Left forelimb (tissue), 1 donor: ENCODE measurements at places on chromosomes 12 and 14.

DNA sequence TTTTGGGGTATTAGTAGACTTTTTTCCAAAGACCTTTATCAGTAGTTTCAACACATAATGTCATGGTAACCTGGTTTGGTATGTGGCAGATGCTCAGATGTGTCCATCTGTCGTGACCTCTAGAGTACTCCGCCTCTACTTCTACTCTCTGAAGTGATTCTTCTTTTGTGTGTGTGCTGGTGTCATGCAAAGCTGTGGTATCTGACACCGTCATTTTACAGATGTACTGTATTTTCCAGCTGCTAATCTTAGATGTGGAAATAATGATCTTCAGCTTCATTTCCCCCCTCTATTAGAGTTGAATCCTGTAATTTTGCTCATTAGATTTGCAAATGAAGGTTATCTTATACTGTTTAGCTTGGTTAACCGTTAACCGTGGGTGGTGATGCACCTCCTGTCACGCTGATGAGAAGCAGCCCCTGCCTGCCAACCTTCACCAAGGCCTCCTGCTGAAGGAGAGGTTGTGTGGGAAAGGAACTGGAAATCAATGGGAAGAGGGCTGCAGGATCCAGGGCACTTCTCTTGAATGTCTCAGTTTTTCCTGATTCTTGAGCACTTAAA is 222.4 kb upstream of the AMIGO2 start:
- DNase-seq, result no peak

DNA sequence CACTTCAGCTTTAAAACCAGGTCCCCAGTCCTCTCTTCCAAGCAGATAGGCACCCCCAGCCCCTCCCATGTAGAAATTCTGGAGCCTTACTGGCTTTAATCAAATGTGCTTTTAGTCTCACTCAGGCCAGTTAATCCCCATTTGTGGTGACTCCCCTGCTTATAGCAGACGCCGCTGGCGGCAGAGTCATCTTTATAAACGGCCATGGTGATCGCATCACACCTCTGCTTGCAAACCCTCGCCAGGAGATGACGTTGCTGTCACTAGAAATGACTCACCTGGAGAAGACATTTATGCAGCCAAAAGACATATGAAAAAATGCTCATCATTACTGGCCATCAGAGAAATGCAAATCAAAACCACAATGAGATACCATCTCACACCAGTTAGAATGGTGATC is 369.3 kb downstream of the VRK1 start:
- DNase-seq, result no peak

- no peak for DNase-seq
These were observed 45.2 kb downstream of the DEGS2 start for GRCh38 chr14:100114109-100114765.

DNA sequence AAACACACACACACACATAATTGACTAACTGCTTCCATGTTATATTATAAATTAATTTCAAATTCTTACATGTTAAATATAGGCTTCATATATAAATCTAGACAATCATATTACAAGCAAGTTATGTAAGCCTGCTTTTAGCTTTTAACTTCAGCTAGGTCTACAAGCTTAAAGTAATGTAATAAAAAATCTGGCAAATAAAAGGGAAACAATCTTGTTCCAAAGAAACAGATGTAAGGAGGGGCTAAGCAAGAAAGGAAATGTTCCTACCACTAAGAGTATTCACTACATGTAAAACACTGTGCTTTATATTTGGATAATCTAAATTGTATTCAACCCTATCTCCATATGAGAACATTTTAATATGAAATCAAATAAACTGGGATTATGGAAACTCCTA is 110.4 kb downstream of the SLC6A15 start:
- no peak for DNase-seq

DNA sequence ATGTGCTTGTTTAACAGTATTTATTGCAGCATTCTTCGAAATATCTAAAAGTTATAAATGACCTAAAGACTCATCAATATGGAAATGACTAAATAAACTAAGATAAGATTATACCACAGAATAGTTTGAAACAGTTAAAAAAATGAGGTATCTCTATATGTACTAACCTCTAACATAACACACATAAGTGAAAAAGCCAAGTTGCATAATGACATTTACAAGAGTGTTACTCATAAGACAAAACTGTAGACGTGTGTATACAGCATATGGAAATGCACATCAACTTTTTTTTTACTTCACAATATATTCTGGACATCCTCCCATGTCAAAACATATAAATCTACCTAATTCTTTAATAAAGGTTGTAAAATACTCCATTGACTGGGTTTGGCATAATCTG is 22.8 kb downstream of the CPM start:
- no peak for DNase-seq

GRCh38 chr14:21501568-21501967 is 9.6 kb downstream of the METTL3 start:
- DNase-seq, result no peak

DNA sequence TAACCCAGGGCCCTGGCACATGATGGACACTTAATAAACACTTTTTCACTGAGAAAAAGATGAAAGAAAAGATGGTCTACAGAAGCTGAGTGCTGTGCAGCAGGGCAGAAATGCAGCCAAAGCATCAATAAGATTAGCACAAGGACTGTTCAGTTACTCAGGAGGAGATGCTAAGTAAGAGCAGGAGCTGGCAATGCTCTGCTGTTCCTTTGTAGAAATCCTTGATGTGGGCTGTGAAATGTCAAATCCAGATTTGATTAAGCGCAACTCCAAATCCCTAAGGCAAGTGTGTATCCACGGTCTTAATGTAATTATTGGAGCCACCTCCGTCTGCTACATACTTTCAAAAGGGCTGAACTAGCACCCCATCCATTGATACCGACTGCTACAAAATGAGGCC is 151.8 kb upstream of the BTG1 start:
- no peak for DNase-seq

DNA sequence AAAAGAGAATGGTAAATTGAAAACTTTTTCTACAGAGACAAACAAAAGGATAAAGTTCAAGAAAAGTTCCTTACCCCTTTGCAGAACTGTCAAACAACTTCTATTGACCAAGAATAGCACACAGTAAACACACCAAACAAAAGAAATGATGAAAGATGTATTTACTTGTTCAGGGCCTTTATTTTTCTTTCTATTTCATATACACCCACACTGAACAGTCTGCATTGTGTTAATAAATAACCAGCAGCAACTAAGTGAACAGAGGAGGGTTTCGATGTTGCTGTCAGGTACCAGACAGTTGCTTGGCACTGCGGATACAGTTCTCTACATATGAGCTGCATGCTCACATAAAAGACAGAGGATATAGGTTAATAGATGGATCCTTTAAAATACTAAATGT is 122.1 kb downstream of the SOX5 start:
- DNase-seq, result no peak

GRCh38 chr14:101665478-101666078 is 95.9 kb upstream of the PPP2R5C start:
- no peak for DNase-seq

GRCh38 chr14:57352396-57353170 is 37.8 kb upstream of the NAA30 start:
- DNase-seq, result no peak

DNA sequence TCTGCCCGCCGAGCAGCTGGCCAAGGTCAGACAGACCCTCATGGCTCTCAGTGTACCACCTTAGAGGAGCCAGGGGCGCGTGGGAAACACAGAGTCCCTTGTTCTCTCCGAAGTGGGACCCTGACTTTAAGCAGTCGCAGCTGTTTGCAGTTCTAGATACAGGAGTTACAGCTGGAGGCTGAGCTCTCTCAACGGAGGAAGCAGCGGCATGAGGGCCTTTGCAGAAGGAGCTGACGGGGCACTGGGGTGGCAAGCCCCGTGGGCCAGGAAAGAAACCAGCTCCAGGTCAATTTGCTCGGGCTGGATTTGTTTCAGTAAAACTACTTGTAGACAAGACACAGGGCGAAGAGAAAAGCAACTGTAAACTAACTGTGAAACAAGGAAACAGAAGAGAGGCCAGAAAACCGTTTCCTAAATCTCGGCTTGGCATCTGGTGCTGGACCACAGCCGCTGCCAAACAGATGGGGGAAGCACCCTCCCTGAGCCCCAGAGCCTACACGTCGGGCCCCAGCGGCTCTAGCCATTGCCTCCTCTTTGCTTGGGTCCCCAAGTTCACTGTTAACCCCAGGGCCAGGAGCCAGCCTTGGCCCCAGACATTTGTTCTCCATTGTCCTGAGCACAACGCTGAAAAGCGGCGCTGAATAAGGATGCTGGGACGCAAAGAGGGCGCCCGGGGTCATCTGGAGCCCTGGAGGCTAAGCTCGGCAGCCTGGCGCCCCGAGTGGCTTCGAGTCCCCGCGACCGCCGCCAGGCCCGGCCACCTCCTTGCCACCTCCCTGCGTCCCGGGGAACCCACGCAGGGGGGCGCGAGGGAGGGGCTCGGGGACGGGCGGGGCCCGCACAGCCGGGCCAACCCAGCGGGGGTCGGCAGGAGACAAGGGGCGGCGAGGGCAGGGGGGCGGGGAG is 914 bp upstream of the PACS2 start:
- DNase-seq, result no peak

- DNase-seq, result no peak
These were observed 38.7 kb upstream of the NOVA1 start for GRCh38 chr14:26636561-26636960.
